Stimulated activated CD4-positive, alpha-beta T cell treated with anti-CD3 and anti-CD28 coated beads, Interleukin-1b, Interleukin-23, amount 100 ng/mL, for 1 hour (primary cell): ENCODE measurements at places on chromosomes 16 and 17.

GRCh38 chr17:14201021-14201987, 35.4 kb downstream of the CDRT15 start:
- no peak for DNase-seq

GRCh38 chr16:64417711-64418227, 704.1 kb downstream of the CDH11 start:
- no peak for DNase-seq

- DNase-seq: no peak
Measured at GRCh38 chr17:80463784-80464400, 12.5 kb downstream of the NPTX1 start.

- no peak for DNase-seq
Measured at GRCh38 chr17:45867171-45867570, 22.5 kb downstream of the SPPL2C start.

- no peak for DNase-seq
Measured at GRCh38 chr16:54805648-54806047, 125.0 kb upstream of the IRX5 start.

DNA sequence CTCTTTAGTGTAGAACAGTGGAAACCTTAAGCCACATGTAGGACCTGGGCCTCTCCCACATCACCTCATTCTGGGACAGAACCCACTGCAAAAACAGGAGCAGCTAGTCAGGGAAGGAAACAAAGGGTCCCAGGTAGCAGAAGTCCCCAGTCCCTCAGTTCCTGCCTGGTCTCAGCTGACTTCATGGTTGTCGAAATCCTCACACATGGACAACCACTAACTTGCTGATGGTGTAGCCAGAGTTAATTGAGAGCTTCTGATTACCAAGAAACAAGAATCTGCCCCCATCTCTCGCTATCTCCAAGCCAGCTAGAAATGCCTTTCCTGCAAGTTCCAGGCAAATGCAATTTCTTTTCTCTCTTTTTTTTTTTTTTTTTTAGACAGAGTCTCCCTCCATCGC, 3.6 kb upstream of the ARL5C start:
- no peak for DNase-seq

GRCh38 chr17:75697651-75698291, 23.5 kb upstream of the ITGB4 start:
- DNase-seq: no peak

GRCh38 chr16:62079236-62079635, 43.0 kb upstream of the CDH8 start:
- no peak for DNase-seq

DNA sequence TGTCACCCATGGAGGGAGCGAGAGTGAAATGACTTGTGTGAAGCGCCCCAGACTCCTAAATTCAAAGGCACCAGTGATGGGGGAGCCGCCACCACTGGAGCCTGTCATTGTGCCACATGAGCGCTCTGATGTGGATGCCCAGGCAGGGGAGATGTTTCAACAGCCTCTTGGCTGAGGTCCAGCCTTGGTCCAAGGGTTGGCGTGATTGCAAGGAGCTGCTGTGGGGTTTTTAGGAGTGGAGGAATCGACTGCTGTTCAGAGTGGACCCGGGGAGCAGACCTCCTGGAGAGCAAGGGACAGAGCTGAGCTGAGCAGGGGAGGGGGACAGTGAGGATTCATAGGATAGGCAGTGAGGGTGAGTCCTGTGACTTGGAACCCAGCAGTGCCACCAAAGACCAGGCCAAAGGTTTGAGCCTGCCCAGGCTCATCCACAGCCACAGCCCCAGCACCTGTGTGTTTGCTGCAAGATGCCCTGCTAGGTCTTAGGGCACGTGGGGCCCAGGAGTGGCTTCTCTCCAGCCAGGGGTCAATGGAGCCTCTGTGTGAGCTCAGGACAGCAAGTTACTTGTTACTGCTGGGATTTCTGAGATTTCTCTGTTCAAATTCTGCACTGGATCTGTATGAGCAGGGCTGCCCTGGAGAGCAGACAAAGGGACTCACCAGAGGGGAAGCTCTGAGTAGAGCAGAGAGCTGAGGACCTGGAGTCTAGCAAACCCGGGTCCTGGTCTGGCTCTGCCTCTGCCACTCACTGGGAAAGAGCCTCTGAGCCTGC, 20.3 kb downstream of the RHBDL3 start:
- DNase-seq: no peak

DNA sequence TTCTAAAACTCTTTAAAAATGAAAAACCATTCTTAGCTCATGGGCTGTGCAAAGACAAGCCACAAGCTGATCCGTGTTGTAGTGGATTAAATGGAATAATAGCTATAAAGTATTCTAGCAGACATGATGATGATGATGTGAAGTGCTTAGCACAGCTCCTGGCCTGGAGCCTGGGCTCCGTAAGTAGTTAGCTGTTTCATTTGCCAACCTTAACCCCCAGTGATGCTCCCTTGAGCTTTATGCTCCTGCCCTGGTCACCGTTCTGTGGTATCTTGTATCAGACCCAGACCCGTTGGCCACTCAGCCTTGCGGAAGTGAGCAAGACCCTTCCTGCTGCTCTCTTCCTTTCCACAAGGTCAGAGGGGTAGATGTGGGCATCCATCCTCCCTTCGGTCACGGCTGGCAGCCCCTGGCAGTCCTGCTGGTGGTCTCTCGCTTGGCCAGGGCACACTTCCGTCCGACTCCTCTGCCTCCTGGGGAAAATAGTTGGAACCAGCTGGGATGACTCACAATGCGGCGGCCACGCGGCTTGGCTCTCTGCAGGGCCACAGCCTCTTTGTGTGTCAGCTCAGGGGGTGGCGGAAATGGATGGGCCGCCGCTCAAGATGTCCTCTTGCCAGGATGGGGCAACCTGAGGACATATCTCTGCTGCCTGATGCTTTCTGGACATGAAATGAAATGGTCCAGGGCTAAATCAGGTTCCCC, 79.1 kb downstream of the GPR139 start:
- no peak for DNase-seq

DNA sequence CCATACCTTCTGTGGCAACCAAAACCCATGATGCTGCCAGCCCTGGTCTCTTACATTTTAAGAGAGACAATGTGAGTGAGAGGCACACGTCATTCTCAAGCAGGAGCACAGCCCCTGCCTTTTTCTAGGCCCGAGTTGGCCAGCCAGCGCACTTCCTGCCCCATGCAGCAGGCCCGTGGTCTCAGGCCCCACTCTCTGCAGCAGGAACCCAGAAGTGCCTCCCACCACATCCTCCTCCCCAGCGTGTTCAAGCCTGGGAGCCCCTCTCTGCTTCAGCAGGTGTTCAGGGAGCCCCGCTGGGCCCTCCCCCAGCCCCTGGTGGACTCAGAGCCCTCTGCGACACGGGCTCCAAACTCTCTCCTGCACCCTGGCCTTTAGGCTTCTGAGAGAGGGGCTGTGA, 30.5 kb downstream of the ITGAE start:
- no peak for DNase-seq

DNA sequence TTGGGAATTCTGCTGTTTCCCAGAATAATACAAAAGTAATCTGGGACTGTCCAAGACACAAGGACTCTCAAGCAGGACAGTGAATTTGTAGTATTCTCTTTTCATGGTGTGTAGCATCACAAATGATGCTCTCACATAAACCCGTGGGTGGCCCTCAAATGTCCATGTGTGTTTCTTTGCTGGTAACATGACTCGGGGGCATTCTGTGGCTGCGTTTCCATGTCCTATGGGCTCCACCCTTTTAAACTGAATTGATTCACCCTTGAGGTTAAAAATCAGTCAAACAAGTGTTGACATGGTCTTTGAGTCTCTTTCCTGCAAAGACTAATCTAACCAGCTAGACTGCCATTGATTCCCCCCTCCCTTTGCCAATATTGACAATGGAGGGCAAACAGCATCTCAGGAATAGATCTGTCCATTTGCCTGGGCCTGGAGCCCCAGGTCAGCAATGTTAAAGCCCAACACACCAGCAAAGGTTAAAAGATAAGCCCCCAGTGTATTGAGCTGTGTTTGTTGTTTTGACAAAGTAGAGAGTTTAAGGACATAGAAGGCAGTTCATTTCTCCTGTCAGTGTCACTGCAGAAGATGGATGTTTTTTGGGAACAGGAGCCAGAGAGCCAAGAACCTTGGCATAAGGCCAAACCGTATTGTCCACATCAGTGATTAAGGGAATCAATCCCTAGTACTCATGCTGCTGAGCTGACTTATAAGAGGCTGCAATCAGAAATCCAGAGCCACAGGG, 117.1 kb upstream of the COX10 start:
- no peak for DNase-seq

DNA sequence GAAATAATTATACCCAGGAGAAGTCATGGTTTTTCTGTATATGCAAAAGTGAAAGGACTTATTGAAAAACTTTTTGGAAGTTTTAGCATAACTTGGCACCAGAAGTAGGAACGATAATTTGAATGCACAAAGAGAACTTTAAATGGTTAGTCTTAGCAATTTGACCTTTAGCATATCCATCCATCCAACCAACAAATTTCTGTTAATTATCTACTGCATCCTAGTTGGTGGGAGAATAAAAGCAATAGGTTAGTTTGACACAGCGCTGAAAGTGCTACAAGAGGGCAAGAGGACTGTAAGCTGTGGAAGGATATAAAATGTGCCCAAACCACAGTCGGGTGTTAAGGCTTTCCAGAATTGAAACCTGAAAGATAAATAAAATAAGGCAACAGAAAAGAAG, 17.6 kb downstream of the SPAG9 start:
- DNase-seq: no peak

- DNase-seq: no peak
Measured at GRCh38 chr17:78458736-78459335, 80.4 kb downstream of the PGS1 start.

GRCh38 chr17:1197379-1197778, 17.6 kb upstream of the ABR start:
- no peak for DNase-seq

- DNase-seq: no peak
Measured at GRCh38 chr16:85307552-85308364, 195.5 kb upstream of the CIBAR2 start.

- DNase-seq: no peak
Measured at GRCh38 chr16:53085931-53086421, 31.2 kb downstream of the CHD9 start.

GRCh38 chr17:68033636-68034451, 1.7 kb upstream of the KPNA2 start:
- DNase-seq: no peak

DNA sequence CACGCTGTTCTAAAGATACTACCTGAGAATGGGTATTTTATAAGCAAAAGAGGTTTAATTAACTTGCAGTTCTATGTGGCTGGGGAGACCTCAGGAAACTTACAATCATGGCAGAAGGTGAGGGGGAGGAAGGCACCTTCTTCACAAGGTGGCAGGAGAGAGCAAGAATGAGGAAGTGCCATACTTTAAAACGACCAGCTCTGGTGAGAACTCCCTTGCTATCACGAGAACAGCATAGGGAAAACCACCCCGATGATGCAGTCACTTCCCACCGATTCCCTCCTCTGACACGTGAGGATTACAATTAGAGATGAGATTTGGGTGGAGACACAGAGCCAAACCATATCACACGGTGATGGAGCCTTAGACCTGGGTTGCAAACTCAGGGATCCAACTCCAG, 317.5 kb upstream of the EEF2KMT start:
- no peak for DNase-seq

- no peak for DNase-seq
Measured at GRCh38 chr16:31413943-31414342, 14.2 kb downstream of the COX6A2 start.

DNA sequence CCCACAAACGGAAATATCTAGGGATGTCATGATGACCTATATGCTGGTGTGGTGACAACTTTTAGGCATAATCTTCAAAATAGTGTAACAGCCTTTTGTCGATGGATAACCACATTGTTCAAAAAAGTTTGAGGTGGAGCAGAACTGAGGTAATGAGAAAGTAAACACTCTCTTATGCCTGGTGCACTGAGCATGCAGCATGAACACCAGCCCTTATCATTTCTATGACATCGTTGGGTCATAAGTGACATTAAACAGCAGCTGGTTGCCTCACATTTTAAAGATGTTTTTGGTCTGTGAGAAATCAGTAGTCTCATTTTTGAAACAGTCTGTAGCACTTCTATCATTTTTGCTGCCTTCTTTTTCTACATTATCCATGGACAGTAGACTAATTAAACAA, 1.8 kb downstream of the KRT23 start:
- no peak for DNase-seq

DNA sequence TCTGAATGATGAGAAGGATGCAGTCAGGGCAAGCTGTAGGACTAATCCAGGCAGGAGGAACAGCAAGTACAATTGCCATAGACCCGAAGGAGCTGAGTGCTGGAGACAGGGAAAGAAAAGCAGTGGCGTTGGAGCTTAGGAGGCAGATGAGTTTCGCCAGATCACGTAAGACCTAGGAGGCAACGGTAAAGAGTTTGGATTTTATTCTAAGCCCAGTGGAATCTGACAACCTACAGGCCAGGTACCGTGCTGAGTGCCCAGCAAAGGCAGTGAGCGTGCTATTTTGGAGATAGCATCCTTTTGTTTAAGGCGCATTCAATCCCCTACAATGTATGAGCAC, 1.2 kb downstream of the USP43 start:
- DNase-seq: no peak

GRCh38 chr16:59586331-59586730, 852.2 kb upstream of the GOT2 start:
- no peak for DNase-seq

GRCh38 chr16:69513180-69513966, 52.4 kb upstream of the NFAT5 start:
- no peak for DNase-seq

- peak; percentile 20 for DNase-seq
Measured at GRCh38 chr16:68396481-68396880, 51.8 kb downstream of the SMPD3 start.

DNA sequence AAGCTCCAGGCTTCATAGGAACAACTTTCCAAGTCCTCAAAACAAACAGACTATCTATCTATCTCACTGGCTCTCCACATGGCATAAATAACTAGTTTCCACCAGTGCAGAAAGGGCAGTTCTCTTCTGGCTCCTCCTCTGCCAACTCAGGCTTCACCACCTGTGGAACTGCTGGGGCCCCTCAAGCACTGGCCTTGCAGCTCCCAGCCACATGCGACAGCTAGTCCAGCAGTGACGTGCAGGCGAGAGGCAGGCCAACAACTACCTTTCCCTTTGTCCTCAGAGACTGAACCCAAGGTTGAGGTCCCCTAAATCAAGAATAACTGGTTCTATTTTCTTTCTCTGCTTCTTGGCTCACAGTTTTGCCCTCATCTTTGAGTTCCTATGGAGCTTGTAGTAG, 137.6 kb downstream of the AATF start:
- DNase-seq: no peak
